ENCODE measurements at places on chromosomes 13 and 19.

- H3K4me1 ChIP-seq, result no peaks in the 10 kb centered on the region
- H3K4me3 ChIP-seq, result no peak overlapping the region
- no peaks in the 10 kb centered on the region for H3K27me3 ChIP-seq
- H3K27ac ChIP-seq, result no peak overlapping the region
- DNase-seq, result no peak
Observed at GRCh38 chr19:38502410-38503076, 69.1 kb downstream of the RYR1 start.

DNA sequence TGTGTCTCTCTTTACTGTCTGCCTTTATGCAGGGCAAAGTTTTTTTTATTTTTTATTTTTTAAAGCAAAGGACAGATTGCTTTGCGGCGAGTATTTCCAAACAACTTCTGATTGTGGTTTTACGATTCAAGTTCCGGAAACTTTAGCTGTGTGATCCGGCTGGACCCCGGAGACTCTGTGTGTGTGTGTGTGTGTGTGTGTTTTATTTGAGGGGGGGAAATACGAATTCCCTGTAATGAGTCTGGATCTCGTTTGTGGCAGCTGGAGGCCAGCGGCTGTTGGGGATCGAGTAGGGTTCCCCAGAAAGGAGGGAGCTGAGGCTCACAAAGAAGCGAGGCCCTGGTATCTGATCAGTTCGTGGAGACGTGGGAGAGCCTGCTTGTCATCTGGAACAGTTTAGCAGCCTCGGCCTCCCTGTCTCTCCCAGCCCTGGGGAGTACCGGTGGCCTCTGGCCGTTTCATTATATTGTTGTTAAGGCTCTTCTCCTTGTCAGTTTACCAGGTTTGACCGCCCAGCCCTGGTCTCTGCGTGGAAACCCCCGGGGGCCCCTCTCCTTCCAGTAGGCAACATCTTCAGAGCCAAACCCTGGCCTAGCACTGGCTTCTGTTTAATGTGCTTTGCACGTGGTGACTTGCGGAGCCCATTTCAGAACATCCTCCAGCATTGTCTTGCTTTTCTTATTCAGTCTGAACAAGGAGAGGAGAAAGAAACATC is 1.3 kb downstream of the FARP1 start:
- H3K27me3 ChIP-seq, result peaks cover 4% of the 10 kb centered on the region
- H3K4me3 ChIP-seq, result peak overlapping the region; percentile 56
- no peak overlapping the region for H3K27ac ChIP-seq
- H3K36me3 ChIP-seq, result no peaks in the 10 kb centered on the region
- peaks cover 5% of the 10 kb centered on the region for H3K4me1 ChIP-seq

GRCh38 chr13:83056269-83056668 is 826.0 kb downstream of the SLITRK1 start:
- no peaks in the 10 kb centered on the region for H3K4me1 ChIP-seq
- no peaks in the 10 kb centered on the region for H3K36me3 ChIP-seq
- no peak for DNase-seq
- no peaks in the 10 kb centered on the region for H3K27me3 ChIP-seq
- no peak overlapping the region for H3K27ac ChIP-seq

DNA sequence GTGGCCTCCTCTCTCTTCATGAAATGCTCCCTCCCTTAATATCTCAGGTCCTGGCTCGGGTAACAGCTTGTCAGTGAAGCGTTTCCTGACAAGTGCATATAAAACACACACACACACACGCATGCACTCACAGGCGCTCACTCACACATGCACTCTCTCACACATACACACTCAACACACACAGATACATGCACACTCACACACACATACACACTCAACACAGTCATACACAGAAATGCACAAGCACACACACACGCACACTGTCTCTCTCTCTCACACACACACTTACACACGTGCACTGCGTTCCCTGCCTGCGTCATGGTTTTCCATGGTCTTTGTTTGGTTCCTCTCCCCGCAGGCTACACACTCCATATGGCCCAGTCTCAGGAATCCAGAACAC is 344.1 kb downstream of the UQCRFS1 start:
- no peaks in the 10 kb centered on the region for H3K27me3 ChIP-seq
- no peak for DNase-seq
- H3K4me3 ChIP-seq, result no peak overlapping the region
- H3K27ac ChIP-seq, result no peak overlapping the region

DNA sequence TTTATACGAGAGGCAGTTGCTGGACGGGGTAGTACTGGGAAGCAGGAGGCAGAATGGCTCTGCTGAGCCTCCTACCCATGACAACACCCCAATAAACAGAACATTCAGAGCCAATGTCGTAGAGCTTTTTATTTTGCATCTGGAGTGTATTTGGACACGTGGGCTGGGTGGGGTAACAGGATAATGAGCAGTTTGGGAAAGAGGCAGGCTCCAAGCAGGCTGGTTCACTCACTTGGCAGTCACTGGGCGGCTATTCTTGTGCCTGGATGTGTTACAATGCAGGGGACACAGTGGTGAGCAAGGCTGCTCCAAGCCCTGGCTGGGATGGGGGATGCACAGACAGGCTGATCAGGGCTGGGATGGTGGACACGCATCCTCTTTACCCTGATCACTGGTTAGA is 9.5 kb downstream of the ACTMAP start:
- no peak overlapping the region for H3K4me3 ChIP-seq
- no peaks in the 10 kb centered on the region for H3K27me3 ChIP-seq
- peaks cover 11% of the 10 kb centered on the region for H3K36me3 ChIP-seq
- H3K4me1 ChIP-seq, result no peaks in the 10 kb centered on the region

DNA sequence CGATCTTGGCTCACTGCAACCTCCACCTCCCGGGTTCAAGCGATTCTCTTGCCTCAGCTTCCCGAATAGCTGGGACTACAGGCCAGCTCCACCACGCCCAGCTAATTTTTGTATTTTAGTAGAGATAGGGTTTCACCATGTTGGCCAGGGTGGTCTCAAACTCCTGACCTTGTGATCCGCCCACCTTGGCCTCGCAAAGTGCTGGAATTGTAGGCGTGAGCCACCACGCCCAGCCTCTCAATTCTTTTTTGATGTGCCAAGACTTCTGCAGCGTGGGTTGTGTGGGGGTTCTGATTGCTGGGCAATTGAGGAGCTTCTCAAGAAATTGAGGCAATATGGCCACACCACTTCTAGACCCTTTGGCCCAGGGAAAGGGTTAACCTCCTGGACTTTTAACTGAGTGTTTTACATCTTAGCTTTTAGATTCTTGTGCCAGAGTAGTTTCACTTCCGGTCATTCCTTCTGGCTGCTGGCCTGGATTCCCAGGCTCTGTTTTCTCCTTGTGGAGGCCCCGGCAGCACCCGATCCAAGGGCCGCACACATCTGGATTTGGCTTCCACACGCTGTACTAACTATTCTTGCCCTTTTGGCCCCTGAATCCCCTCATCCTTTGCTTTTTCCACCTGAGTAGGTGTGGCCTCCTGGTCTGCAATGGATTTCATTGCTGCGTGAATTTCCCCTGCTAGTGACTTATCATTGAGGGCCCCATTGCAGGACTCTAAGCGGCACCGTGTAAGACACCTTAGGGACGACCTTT is 14.7 kb downstream of the SMARCA4 start:
- H3K27me3 ChIP-seq, result no peaks in the 10 kb centered on the region
- DNase-seq, result no peak
- no peak overlapping the region for H3K27ac ChIP-seq
- no peaks in the 10 kb centered on the region for H3K4me1 ChIP-seq
- H3K36me3 ChIP-seq, result no peaks in the 10 kb centered on the region

DNA sequence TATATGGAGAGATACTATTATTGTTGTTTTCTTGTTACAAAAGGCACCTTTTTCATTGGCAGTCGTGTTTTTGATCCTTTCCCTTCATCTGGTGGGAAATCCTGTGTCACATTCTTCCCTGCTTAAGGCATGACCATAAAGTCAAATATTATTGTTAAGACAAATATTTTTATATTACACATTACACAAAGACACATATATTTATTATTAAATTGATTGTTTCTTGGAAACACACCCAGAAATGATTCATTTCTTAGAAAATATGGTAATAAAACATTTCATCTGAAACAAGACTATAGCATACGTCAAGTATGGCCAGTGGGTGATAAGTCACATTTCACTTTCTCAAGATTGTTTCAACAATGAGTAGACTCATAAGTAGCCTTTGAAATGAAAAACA is 77.3 kb downstream of the KCTD12 start:
- no peak overlapping the region for H3K27ac ChIP-seq
- no peak for DNase-seq
- H3K27me3 ChIP-seq, result no peaks in the 10 kb centered on the region
- no peaks in the 10 kb centered on the region for H3K36me3 ChIP-seq

DNA sequence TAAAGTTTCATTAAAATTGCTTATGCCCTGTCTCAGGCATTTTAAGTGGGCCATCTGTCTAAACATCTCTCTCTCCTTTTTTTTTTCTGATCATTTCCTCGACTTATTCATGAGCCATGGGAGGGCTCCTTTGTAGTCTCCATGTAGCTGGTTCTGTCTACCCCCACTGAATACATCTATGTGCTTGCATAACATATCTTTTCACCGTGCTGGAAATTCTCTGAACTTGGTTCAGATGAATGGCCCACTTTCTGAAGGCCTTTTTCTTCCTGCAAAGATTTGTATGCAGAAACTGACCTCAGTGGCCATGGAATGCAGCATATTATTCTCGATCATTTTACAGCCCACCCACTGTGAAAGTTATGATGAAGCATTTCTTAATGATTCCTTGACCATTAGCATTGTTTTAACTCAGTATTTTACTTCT is 225.3 kb downstream of the GGACT start:
- H3K36me3 ChIP-seq, result no peaks in the 10 kb centered on the region
- H3K27me3 ChIP-seq, result no peaks in the 10 kb centered on the region
- no peaks in the 10 kb centered on the region for H3K4me1 ChIP-seq
- no peak overlapping the region for H3K4me3 ChIP-seq
- H3K27ac ChIP-seq, result no peak overlapping the region
- no peak for DNase-seq

GRCh38 chr19:47842941-47843340 is 16.1 kb upstream of the TPRX2 start:
- 0 out of 2 replicates have a peak, but pooled peaks cover 3% of the 10 kb centered on the region for H3K4me1 ChIP-seq
- H3K36me3 ChIP-seq, result no peaks in the 10 kb centered on the region
- DNase-seq, result no peak
- no peaks in the 10 kb centered on the region for H3K27me3 ChIP-seq
- no peak overlapping the region for H3K4me3 ChIP-seq

GRCh38 chr19:54206030-54206830 is 5.6 kb downstream of the RPS9 start:
- H3K27me3 ChIP-seq, result no peaks in the 10 kb centered on the region
- no peak overlapping the region for H3K27ac ChIP-seq
- peaks cover 54% of the 10 kb centered on the region for H3K36me3 ChIP-seq
- H3K4me1 ChIP-seq, result peaks cover 4% of the 10 kb centered on the region
- no peak for DNase-seq
- no peak overlapping the region for H3K4me3 ChIP-seq

GRCh38 chr13:27770809-27771208 is 21.5 kb upstream of the GSX1 start:
- no peaks in the 10 kb centered on the region for H3K36me3 ChIP-seq
- no peaks in the 10 kb centered on the region for H3K4me1 ChIP-seq

DNA sequence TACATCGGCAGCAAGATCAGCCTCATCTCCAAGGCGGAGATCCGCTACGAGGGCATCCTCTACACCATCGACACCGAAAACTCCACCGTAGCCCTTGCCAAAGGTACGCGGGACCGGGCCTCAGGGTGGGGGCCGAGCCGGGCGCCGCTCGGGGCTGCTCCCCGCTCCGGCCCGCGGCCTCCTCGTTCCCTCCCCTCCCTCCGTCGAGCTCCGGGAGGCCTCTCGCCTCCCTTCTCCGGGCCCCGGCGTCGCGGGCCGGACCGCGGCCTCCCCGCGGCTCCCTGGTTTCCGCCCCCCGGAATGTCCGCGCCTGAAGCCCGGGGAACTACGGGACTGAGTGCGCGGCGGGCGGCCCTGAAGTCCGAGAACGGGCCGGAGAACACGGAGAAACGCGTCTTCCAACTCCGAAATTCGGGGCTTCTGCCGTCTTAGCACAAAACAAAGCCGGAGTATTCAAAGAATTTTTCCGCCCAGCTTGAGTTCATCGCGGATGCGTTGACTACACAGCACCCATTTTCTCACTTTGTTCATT is 423 bp downstream of the LSM14A start:
- peaks cover 1% of the 10 kb centered on the region for H3K4me1 ChIP-seq
- H3K36me3 ChIP-seq, result no peaks in the 10 kb centered on the region
- H3K4me3 ChIP-seq, result peak overlapping the region; percentile 97

- no peak overlapping the region for H3K27ac ChIP-seq
- H3K27me3 ChIP-seq, result no peaks in the 10 kb centered on the region
- peaks cover 31% of the 10 kb centered on the region for H3K36me3 ChIP-seq
- DNase-seq, result no peak
- H3K4me3 ChIP-seq, result no peak overlapping the region
- peaks cover 7% of the 10 kb centered on the region for H3K4me1 ChIP-seq
Observed at GRCh38 chr19:49927526-49928264, 1.3 kb upstream of the ATF5 start.

- H3K36me3 ChIP-seq, result no peaks in the 10 kb centered on the region
- H3K27me3 ChIP-seq, result no peaks in the 10 kb centered on the region
- no peak overlapping the region for H3K4me3 ChIP-seq
- H3K27ac ChIP-seq, result no peak overlapping the region
- no peak for DNase-seq
Observed at GRCh38 chr13:64801768-64802167, 2428.4 kb downstream of the PCDH9 start.

DNA sequence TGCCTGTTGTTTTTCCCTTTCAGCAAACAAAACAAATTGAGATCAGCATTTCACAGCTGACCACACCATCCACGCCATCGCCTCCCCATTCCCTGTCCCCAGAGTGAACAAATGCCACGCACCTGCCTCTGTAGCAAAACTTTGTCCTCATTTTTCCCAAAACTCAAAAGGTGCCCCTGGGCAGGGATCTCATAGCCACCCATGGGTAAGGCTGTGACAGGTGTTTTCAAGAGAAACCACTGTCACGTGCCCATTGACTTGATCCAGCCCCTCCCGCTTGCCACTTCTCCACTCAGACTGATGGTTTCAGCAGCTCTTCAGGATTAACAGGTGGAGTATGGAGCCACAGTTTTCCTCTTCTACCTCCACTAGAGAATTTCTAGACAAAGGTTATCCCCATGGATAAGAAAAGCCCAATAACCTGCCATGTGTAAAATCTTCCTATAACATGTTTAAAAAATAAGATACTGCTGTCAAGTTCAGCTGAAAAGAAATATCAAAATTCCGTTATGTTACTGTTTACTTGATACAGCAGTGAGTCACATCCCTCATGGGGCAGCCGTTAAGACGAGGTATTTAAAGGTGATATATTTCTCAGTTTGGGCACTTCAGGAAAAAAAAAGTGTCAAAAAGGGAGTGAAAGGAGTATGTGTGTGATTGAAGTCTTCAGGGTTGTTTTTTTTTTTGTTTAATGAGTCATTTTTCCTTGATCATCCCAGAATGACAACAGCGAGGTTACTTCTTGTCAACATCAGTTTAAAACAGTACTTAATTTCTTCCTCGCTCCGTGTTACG is 63.5 kb upstream of the GPR183 start:
- H3K4me3 ChIP-seq, result no peak overlapping the region
- DNase-seq, result no peak
- H3K4me1 ChIP-seq, result no peaks in the 10 kb centered on the region
- no peaks in the 10 kb centered on the region for H3K27me3 ChIP-seq
- no peak overlapping the region for H3K27ac ChIP-seq
